ENCODE measurements at places on chromosomes 7 and 10.

DNA sequence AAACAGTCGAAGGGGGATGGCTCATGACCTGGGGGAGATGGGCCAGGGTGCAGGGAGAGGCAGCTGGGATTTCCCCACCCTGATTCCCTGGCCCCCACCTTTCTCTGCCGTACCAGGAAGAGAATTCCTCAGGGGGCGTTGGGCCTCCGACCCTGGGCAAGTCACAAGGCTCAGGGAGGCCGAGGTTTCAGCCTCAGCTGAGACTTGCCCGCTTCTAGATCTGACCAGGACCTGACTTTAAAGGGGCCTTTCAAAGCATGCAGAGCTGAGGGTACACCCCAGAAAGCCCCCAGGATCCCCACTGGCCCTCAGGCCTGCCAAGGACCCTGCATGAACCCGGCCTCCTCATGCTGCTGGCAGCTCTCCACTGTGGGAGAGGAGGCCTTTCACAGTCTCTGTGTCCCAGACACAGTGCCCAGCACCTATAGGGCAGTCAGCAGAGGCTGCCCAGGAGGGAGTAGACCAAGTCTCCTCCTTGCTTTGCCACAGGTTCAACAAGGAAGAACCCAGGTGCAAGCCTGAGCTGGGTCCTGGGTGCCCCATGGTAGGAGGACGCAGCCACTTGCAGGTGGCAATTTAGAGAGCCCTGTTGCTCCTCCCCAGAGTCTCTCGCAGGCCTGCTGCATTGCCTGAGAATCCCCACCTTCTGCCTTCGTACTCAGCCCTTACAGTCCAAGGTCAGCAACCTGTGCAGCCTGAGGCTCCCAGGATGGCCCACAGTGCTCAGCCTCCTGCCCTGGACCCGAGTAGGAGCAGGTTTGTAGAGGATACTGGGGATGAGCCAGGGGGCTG lies 89.3 kb downstream of the CHST15 start:
- DNase-seq: no peak
- no peaks in the 10 kb centered on the region for H3K36me3 ChIP-seq
- H3K27ac ChIP-seq: no peak overlapping the region
- H3K4me3 ChIP-seq: no peak overlapping the region

- H3K4me3 ChIP-seq: no peak overlapping the region
- no peak overlapping the region for H3K27ac ChIP-seq
- peaks cover 2% of the 10 kb centered on the region for H3K4me1 ChIP-seq
- no peaks in the 10 kb centered on the region for H3K36me3 ChIP-seq
These were observed 81.6 kb downstream of the ARMH3 start for GRCh38 chr10:101974091-101974971.

DNA sequence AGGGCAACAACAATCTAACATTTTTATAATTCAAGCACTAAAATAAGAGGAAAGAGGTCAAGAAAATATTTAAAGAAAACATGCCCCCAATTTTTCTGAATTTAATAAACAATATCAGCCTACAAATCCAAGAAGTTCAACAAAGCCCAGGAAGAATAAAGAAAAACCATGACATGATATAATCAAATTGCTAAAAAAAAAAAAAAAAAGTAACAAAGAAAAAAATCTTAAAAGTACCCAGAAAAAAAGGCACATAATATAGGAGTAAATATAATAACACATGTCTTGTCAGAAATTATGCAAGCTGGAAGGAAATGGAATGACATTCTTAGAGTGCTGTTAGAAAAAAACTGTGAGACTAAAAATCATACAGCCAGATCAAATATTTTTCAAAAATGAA lies 151.4 kb downstream of the IMMP2L start:
- no peak for DNase-seq
- no peaks in the 10 kb centered on the region for H3K4me1 ChIP-seq
- no peaks in the 10 kb centered on the region for H3K27me3 ChIP-seq
- H3K4me3 ChIP-seq: no peak overlapping the region
- H3K36me3 ChIP-seq: no peaks in the 10 kb centered on the region

- H3K27me3 ChIP-seq: no peaks in the 10 kb centered on the region
- peak; percentile 17 for DNase-seq
- no peak overlapping the region for H3K4me3 ChIP-seq
- no peaks in the 10 kb centered on the region for H3K36me3 ChIP-seq
- no peak overlapping the region for H3K27ac ChIP-seq
These were observed 477.8 kb downstream of the TFEC start for GRCh38 chr7:115552766-115553165.

GRCh38 chr7:72152161-72153131 lies 259.7 kb downstream of the CALN1 start:
- H3K4me1 ChIP-seq: no peaks in the 10 kb centered on the region
- H3K36me3 ChIP-seq: no peaks in the 10 kb centered on the region
- H3K4me3 ChIP-seq: no peak overlapping the region
- no peaks in the 10 kb centered on the region for H3K27me3 ChIP-seq
- H3K27ac ChIP-seq: no peak overlapping the region
